Cortex of kidney (tissue), 1 donor: ENCODE measurements at places on chromosomes 16 and 17.

DNA sequence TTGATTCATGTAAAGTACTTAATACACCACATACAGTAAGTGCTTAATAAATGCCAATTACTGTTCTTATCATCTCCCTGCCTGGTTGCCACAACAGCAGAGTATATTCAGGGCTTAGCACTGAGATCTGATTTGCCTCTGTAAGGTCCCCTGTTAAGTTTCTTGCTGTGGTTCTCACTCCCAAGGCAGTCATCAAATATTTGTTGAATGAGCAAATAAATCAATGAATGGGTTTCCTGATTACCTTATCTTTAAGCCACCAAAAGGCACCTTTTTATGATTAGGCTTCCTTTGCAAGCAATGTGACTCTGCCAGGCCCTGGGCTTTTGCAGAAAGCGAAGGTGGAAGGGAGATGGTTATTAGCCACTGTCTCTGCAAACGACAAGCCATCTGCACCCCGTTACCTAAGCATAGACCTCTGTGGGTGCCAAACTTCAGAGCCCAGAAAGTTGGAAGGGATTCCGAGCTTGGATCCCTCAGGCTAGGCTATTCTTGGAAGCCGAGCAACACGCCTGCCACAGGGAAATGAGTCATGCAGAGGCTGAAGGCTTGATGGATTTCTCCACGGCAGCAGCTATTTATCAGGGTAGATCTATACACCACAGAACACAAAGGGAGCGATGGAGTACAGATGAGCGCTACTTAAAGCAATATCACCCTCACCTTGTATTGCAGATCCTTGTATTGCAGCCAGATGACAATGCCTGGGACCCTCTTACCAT lies 102.0 kb downstream of the GRIN2A start:
- no peak for DNase-seq

DNA sequence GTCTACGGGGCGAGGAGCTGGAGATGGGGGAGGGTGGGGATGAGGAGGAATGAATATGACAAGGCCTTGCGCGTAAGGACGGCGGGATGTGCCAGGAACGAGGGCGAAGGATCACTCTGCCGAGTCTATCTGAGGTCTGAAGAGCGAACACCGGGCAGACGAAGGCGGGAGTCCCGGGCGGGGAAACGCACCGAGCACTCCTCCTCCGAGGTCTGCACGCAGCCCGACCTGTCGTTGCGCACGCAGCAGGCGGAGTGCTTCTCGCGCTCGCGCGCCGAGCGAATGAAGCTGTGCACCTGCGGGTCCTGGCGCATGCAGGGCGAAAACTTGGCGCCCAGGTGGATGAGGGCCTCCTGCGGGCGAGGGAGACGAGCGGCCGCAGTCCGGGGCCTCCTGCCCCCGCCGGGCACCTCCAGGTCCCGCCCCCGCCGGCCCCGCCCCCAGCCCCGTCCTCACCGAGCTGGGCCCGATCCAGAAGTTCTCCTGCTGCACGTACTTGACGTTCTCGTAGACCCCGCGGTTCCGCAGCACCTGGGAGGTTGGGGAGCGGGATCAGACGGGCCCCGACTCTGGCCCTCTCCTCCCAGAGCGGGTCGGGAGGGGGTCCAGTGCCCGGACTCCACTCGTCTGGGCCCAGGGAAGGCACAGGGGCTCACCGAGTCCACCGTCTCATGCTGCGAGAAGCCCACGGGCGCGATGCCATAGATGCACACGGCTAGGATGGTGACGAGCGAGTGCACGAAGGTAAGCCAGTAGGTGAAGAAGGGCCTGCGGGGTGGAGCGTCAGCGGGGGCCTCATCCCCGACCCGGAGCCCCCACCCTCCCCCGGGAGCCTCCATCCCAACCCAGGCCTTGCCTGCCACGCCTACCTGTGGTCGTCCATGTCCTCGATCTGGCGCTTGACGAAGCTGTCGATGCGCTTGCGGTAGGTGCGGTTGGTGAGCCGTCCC lies 7.6 kb downstream of the SNRNP25 start:
- no peak for DNase-seq

DNA sequence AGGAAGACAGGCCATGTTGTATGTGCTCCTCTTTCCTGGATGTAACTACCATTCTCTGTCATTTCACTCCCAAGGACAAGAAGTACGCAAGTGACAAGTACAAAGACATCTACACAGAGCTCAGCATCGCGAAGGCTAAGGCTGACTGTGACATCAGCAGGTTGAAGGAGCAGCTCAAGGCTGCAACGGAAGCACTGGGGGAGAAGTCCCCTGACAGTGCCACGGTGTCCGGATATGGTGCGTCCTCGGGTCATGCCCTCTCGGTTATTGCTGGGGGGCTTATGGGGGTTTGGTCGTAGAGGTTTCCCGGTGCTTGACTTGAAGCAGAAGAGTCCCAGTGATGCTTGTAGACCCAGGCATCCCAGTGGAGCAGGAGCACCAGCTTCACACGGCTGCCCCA lies 29.0 kb downstream of the PLD6 start:
- no peak for DNase-seq

GRCh38 chr16:5228369-5228768 lies 130.8 kb upstream of the EEF2KMT start:
- DNase-seq: no peak

- no peak for DNase-seq
Observed at GRCh38 chr16:75626806-75627205, 3.7 kb upstream of the ADAT1 start.

GRCh38 chr17:246226-246625 lies 64.8 kb upstream of the DOC2B start:
- no peak for DNase-seq

DNA sequence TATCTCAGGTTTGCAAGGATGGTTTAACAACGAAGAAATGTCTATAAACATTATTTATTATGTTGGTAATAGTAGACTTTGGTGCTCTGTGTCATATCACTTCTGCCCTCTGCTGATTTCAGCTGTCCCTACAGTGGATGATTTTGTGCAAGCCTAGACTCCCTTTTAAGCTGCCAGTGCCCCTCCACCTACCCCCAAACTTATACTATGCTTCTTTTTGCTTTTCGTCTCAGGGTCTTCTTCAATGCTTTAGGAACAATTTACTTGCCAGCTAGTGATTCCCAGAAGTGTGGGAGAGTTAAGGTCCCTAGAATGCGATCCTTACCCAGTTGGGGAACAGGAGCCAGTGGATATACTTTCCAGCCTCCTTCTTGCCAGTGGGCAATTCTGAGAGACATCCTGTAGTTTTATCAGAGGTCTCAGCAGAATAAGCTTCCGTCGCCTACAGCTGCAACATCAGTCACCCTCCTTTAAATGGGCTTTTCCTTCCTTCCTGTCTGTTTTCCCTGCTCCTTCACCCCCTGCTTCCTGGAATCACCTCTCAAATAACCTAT lies 4.1 kb downstream of the ICAM2 start:
- no peak for DNase-seq
